Activated naive CD4-positive, alpha-beta T cell treated with anti-CD3 and anti-CD28 coated beads, Interleukin-2, amount 10 ng/mL, durations not matched to agents 5 hours and 36 hours (primary cell): ENCODE measurements at places on chromosomes 2 and 18. TPM values are rescaled to one million over a fixed set of nuclear protein-coding genes. Genes with fewer than 3 reads are reported as not detected.

The LGALSL gene
- 0.84 TPM for total RNA-seq

The LRRTM1 gene
- not detected for total RNA-seq

The SKA1 gene
- 27.2 TPM for total RNA-seq

The KLF7 gene
- total RNA-seq = 40.6 TPM

The TRMT61B gene
- 13.1 TPM for total RNA-seq

The MATN3 gene
- total RNA-seq = not detected

The RRM2 gene
- total RNA-seq = 332 TPM

The SRD5A2 gene
- not detected for total RNA-seq

The ZSWIM2 gene
- not detected for total RNA-seq

The ABCG8 gene
- not detected for total RNA-seq
